ENCODE measurements at places on chromosomes 5 and 9. TPM values are rescaled to one million over a fixed set of nuclear protein-coding genes. Genes with fewer than 3 reads are reported as not detected.

The PCDHGA3 gene
- 2.9 TPM for total RNA-seq

The RNF180 gene
- 12.7 TPM for total RNA-seq

DNA sequence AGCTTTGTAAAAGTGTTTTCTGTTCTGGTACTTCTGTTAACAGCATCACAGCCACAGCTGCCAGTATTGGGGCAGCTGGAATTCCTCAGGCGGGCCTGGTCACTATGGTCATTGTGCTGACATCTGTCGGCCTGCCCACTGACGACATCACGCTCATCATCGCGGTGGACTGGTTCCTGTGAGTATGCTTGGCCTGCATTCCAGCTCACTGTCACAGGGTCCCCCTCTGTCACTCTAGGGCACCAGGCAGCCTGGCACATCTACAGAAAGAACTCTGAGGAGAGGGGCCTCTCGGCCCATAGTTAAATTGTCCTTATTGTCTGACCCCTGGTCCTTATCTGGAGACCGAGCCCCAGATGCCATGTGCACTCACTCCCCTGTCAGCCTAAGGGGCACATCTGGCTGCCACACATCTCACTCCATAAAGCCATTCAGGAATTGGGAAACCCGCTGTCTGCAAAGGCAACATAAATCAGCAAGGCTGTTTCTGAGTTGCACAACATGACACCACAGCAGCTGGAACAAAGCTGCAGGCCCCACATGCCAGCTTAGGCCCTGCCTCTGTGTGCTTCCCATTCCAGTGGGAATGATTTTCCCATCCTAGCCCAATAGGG lies 77.5 kb downstream of the SLC1A3 start:
- H3K4me3 ChIP-seq, result no peak overlapping the region
- H3K4me1 ChIP-seq, result no peaks in the 10 kb centered on the region
- no peaks in the 10 kb centered on the region for H3K27me3 ChIP-seq
- no peaks in the 10 kb centered on the region for H3K36me3 ChIP-seq
- H3K27ac ChIP-seq, result no peak overlapping the region

DNA sequence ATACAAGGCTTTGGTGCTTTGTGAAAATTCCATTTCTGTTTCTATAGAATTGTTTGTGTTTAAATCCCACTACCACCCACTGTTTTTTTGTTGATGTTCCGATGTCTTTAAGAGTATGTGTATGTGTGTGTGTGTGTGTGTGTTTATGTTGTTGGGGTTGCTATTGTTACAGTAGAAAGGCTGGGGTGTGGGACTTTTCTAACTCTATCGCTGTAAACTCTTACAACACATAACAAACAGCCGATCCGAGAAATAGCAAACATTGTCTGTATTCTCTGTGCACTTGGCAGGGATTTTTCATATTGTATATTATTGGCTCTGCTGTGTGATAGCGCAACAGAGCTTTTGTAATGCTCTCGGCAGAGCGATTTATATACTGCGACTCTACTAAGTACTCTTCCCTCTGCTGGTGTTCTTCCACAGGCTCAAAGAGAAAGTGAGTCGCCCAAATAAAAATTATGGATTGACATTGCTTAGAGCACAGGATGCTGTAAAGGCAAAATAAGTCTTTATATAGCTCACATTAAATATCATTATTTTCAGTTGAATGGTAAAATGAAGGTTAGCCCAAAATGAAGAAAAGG lies 492.2 kb upstream of the ARRDC3 start:
- DNase-seq, result no peak
- no peaks in the 10 kb centered on the region for H3K27me3 ChIP-seq
- no peak overlapping the region for H3K27ac ChIP-seq
- no peaks in the 10 kb centered on the region for H3K36me3 ChIP-seq
- H3K4me1 ChIP-seq, result no peaks in the 10 kb centered on the region

Measured in osteoblast (primary cell).